RKO (cell line): ENCODE measurements at places on chromosomes 12 and 14.

- DNase-seq, result no peak
Observed at GRCh38 chr12:98123021-98123461, 392.3 kb upstream of the TMPO start.

GRCh38 chr14:87084908-87085307, 908.1 kb downstream of the GALC start:
- DNase-seq, result no peak

DNA sequence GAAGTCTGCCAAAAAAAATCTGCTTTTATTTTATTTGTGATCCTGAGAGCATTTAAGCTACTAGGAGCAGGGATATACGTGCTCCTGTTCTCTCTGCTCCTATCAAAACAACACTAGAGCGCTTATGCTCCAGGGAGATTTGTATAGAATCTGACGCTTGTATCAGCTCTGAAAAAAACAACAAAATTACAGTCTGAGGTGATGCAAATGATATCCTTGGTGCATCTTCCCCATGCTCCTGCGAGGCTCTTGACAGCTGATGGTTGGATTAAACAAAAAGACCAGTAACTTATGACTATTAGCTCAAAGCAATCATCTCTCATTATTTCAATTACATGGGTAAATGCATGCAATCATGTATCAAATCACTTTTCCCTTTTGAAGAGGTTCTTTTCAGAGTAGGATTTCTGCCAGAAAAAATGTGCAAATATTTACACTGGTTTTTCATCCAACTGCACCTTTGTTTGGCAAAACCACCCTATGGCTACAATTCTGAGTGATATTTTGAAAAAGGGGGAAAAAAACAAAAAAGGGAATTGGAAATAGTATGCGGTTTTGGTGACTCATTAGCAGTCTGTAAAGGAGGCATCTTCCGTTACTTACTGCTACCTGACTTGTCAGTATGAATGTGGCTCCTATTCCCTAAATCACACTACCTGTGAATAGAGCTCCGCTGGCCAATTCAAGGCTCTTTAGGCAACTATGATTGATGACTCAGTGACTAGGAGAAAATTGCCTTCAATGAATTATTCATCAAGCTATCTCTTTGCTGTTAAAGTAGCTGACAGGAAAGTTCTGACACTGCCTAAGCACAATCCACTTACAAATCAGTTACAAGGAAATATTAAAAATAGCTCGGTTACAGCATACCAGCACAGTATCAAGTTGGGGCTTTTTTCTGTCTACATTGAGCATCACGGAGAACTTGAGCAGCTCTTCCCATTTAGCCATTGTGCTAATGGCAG, 450.0 kb downstream of the FOXG1 start:
- no peak for DNase-seq

GRCh38 chr14:59753512-59753911, 117.1 kb downstream of the RTN1 start:
- no peak for DNase-seq

DNA sequence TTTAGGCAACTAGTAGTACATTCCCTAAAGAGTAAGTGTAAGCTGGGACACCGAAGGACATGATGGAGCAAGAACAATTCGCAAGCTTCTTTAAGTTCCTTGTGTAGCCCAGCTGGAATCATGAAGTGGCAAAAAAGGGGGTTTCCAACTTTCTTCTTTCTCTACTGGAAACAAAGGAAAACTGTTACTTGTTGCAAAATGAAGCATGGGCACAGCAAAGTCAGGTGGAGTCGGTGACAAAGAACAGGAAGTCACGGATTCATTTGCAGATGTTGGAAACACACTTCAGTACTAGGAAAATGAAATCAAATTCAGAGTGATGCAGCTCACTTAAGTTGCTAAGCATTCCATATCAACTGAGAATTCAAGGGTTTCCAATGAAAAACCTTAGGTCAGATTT, 706.9 kb upstream of the STXBP6 start:
- DNase-seq, result no peak

GRCh38 chr14:60116181-60116580, 24.5 kb downstream of the PCNX4 start:
- DNase-seq, result no peak

- DNase-seq, result no peak
Observed at GRCh38 chr12:67658486-67658885, 9.9 kb downstream of the DYRK2 start.

DNA sequence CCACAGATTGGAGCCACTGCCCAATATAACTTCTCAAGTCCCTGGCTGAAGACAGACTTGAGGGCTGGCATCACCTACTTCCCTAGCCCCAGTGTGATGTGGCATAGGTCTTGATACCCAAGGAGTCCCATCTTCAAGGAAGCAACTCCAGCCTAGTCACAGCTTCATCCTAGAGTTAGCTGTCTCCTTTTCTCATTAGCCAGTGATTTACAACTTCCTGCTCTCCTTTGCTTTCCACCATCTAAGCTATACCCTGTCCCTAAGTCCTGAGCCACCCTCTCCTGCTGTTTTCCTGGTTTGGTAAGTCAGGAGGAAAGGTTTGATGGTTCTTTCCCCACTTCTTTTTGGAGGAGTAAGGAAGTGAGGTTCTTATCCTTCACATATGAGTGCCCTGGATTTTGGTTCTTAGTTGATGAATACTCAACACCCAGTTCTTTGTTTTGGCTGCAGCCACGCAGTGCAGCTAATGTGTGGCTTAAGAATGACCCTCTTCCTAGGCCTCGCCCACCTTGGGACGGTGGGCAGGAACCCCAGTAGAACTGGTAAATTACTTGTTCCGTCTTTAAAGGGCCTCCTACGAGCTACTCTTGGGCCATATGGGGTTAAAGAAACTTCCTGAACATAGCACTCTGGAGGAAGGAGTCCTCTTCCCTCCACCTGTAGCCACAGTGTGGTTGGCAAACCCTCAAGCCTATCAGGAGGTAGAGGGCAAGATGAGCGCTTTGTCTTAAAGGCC, 3.9 kb upstream of the GPX2 start:
- no peak for DNase-seq

DNA sequence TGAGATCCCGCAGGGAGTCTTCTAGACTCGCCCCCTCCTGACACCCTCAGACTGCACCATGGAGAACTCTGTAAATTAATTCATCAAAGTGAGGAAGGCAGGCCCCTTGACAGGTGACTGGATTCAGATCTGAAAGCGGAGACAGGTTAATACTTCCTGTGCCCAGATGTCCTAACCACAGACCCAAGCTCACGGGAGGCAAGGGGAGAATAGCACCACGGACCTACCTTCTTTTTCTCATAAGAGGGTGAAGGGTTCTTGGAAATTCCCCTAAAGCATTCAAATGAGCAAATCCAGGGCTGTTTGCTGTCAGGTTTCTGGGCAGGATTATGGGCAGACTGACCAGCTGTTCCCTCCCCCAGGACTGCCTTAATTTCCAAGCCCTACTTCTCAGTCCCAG, 170.0 kb downstream of the ZFP36L1 start:
- DNase-seq, result no peak

DNA sequence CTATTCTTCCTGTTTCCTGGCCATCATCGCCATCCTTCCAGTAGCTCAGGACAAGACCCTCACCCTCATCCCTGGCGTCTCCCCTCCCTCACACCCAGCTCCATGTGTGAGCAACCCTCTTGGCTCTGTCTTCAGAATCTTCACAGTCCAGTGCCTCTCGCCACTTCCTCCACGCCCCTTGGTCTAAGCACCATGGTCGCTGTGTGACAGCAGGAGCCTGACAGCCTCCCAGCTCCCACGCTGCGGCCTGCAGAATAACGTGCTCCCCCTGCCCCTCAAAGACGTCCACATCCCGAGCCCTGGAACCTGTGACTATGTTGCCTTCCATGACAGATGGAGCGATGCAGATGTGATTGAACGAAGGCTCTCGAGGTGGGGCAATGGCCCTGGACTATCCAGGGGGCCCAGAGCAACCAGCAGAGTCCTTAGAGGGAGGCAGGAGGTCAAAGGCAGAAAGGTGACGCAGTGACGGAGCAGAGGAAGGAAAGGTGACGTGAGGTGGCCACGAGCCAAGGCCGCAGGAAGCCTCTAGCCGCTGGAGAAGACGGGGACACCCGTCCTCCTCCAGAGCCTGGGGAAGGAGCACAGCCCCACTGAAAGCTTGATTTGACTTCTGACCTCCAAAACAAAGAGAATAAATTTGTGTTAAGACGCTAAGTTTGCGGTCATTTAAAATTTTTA, 139.8 kb downstream of the CALM1 start:
- no peak for DNase-seq
